ENCODE measurements at places on chromosomes 7 and 10.

GRCh38 chr7:411677-412312, 107.9 kb downstream of the PDGFA start:
- DNase-seq = no peak

GRCh38 chr7:54722502-54722901, 36.5 kb downstream of the SEC61G start:
- no peak for DNase-seq

DNA sequence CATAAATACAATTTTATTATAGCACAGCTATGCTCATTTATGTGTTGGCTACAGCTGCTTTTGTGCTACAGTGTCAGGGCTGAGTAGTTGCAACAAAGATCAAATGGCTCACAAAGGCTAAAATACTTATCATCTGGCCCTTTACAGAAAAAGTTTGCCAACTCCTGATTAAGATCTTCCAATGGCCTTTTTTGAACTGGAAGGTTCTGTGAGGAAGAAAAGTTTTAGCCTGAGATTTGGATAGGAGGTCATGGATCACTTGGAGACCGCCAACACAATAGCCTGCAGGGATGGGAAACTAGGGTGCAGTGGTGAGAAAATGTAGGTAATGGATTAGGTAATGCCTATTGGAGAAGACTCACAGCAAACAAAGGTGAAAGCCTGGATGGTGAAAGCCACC, 169.8 kb downstream of the NOC3L start:
- DNase-seq = no peak

DNA sequence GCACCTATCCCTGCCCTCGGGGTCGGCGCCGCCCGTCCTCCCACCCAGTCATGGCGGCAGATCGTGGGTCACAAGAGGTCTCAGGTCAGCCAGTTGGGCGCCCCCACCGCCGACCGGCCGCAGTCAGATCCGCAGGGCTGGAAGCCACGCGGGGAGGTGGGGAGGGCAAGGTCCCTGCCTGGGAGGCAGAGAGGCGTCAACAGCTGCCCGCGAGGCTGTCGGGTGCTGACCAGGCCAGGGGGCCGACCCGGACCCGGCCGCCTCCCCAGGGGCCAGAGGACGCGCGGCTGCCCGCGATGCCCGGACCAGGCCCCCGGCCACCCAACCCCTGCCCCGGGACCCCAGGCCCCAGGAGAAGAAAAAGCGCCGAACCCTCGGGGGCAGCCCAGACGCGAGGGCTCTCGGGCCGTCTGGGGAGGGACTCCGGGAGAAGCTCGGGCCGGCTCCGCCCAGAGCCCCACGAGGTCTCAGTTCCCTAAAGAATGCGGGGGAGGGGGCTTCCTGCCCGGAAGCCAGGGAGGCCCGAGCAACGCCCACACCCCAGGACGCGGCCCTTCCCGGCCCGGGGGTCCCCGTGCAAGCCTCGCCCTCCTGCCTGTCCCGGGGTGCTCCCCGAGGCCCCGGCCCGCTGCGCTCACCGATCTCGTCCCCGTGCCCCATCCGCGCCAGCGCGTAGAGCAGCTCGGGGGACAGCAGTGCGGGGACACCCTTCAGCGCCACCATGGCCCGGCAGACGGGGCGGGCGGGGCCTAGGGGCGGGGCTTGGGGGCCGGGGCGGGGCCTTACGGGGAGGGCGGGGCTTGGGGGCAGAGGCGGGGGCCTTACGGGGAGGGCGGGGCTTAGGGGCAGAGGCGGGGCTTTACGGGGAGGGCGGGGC, at the start of gene FUOM:
TSS of gene FUOM (minus strand) at position 735 of the 877 bp plus-strand sequence. CDS start at position 723, 12 bp downstream.
- DNase-seq = peak; percentile 65

DNA sequence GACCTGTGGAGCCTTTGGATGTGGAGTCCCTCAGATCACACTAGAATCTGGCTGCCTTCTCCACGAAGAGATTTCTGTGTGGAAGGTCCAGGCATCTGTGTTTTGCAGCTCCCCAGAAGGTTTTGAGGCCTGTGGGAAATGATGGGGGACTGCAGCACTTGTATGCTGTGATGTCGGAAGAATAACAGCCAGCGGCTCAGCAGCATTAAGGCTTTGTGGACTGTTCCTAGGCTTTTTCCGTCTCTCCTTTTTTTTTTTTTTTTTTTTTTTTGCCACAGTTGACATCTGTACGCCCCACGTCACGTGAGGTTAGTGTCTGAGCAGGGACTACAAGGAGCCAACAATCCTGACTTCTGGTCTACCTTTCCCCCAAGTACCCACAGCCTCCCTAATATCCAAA, 181.3 kb downstream of the PFKFB3 start:
- DNase-seq = no peak

- no peak for DNase-seq
These were observed 128.9 kb upstream of the VWC2 start for GRCh38 chr7:49644396-49645166.

DNA sequence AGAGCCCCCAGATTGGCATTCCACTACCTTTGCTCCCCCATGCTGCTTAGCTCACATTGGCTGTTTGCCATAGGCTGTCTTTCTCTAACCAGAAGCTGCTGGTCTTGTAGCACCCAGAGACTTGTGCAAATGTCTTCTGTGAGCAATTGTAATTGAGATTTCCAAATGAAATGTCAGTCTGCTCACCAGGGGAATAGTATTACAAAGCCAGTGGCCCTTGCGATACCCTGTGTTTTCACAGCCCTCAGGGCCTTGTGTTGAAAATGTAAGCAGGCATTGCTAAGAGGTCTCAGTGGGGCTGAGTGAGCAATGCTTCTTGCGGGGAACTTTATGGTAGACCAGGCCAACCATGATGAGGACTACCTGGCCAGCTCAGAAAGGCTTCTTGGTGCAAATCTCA, 746.5 kb downstream of the LRMDA start:
- DNase-seq = no peak

- DNase-seq = no peak
These were observed 274.4 kb downstream of the IPMK start for GRCh38 chr10:57993302-57993701.

DNA sequence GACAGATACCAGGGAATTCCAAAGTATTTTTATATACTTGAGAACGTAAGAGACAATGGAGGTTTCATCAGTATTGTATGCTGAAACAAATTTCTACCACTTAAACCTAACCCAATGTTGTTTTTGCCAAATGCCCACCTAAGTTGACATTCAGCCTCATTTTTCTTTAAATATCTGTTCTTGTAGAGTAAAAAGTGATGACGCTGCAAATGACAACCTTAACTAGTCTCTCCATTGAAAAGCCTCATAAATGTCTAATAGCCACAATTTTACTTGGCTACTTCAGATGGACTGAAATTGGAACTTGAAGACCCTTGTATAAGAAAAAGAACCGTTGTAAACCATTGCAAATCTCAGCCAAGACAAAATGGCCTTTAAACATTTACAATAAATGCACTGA, 176.9 kb downstream of the CRPPA start:
- no peak for DNase-seq

DNA sequence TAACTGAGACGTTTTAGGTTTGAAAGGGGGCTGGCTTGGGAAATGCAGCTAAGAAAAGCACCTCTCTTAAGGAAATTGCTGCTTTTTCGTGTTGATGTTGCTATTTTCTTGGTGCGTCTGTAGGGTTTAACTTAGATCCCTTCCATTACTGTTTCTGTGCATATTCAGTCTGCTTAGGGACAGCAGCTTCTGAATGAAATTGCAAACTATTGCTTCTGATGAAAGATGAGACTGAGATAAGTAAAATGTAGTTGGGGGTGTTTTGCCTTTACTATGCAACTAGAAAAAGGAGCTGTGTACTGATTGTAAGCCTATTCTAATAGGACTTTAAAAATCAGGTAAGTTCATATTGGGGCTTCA, 772 bp downstream of the HDAC9 start:
- DNase-seq = no peak

- no peak for DNase-seq
These were observed 5.2 kb upstream of the FRA10AC1 start for GRCh38 chr10:93707623-93708022.

DNA sequence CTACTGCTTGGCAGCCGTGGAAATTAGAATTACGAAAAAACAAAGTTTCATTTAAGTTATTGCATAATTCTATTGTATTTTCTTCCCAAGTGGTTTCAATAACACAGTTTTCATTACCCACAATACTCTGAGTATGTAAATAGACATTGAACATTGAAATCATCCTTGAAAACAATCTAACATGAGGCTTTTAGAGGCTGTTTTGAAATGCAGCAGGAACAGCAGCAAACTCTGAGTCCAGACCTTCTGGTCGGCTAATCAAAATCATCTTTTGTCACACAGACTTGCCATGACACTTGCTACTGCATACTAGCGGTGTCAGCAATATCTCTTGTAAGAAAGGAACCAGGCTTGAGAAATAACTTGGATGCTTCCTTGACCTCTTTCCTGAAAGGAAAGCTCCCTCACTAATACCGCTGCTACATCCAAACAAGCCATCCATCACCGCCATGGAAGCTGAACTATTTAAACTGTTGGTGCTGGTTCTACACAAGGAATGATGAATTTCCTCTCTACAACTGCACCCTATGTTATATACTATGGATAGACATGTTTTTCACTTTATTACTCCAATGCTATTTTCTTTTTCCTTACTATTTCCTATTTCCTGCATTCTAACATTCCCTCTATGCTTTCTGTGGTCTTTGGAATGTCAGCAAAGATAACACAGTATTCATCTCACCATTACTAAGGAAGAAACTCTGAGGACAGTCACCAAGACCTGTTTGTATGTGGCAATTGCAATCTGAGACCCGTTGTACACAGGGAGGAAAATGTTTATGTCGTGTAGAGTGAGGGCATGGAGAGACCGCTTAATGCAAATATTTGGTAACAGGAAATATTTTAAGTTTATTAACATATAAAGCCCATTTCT, 130.8 kb downstream of the ITGA8 start:
- DNase-seq = no peak

DNA sequence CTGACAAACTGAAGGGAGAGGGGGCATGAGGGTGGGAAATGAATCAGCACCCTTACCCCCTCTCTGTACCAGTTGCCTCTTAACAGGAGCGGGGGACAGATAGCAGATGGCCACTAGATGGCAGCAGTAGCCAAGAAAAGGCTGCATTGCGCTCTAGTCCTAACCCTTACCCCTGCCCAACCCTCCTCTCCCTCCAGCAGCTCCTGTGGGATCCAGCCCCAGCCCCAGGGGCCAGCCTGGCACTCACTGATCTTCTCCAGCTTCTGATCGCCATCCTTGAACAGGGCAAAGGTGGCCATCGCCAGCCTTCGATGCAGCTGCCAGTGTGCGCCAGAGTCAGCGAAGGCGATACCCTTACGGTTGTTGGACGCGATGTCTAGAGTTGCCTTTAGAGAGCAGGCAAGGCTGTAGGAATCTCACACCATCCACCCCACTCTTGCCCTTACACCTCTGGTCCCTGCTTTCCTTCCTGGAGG, 2.2 kb downstream of the CYP17A1 start:
- peak; percentile 39 for DNase-seq

- no peak for DNase-seq
These were observed 15.5 kb downstream of the ZMIZ1 start for GRCh38 chr10:79084012-79084971.

- DNase-seq = no peak
These were observed 113.5 kb downstream of the SMURF1 start for GRCh38 chr7:99030457-99030856.

DNA sequence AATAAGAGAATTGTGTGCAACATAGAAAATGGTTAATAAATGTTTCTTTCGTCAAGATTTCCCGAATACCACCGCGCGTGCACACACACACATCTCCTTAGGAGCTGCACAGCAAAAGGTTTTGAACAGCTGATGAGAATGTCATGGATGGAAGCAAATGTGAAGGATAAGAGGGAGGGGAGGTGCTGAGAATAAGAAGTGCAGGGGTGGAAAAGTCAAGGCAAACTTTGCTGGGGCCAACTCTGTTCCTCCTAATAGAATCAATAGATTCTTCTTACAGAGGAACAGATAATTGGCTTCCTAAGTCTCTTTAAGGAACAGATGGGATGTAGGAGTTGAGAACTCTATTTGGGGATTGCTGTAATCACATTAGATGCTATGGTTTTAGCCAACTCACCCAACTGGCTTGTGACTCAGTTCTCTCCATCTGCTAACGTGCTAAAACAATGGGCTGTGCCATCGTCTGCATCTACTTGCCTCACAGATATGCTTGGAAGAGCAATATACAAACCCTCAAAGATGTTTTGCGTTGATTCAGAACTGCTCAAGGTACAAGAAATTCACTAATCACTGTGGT, 408.2 kb upstream of the CELF2 start:
- DNase-seq = no peak

DNA sequence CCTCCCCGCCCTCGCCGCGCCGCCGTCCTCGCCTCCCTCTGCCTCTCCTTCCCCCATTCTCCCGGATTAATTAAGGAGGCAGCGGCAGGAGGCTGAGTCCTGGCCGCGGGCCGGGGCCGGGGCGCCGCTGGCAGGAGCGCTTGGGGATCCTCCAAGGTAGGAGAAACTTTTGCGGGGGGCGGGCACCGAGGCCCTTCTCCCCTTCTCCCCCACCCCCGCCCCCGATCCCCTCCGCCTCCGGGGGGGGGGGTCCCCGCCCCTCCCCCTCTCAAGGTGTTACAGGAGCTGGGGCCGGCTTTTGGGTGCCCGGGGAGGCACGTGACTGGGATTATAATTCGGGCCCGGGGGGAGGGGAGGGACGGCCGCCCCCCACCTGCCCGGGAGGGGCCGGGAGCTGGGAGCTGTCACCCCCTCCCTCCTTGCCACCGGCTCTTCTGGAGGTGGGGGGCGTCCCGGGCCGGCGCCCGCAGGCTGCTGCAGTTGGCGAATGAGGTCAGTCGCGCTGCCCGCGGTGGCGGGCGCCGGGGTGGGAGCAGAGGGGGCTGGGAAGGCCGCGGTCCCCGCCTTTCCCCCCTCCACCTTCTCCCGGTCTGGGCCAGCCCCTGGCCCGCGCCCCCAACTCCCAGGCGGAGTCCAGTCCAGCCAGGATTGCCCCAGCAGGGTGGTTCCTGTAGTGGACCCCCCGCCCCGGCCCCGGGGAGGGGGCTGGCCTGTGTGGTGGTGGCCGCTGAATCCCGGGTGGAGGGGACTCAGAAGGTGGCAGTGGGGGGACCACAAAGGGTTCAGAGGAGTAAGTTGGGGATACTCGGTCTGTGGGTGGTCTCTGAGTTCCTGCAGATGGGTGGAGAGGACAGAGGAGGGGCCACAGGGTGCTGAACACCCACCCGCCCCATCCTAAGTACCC, 567 bp downstream of the GTF2IRD1 start:
- no peak for DNase-seq

All from stimulated activated CD8-positive, alpha-beta memory T cell treated with anti-CD3 and anti-CD28 coated beads, Interleukin-7, amount 100 ng/mL, for 48 hours (primary cell).